ENCODE measurements at places on chromosomes 12 and 14.

GRCh38 chr12:130642856-130643255, 73.2 kb downstream of the RIMBP2 start:
- no peak for DNase-seq

GRCh38 chr12:70960484-70960883, 39.9 kb upstream of the PTPRR start:
- DNase-seq: no peak

DNA sequence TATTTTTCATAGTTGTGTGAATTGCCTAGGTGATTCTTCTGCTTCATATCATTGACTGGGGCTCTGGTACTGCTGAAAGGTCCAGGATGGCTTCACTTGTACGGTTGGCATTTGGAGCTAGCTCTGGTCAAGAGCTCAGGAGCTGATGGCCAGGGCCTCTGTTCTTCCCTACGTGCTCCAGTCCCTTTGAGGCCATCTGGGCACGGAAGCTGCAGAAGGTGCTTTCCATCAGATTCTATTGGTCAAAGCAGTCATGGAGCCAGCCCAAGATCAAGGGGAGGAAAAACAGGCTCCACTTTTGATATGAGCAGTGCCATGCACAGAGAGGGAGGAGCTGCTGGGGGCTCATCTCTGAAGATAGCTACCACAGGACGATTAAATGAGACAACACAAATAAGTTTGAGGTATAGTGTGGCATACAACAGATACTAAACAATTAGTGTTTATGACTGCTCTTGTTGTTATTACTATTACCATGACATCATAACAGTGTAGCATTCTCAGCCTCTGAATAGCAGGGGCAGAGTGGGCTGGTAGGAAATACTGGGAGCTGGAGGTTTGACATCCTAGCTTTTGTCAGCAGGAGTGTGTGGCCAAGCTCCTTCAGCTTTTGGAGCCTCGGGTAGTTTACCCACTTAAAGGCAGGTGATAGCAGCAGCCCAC, 10.4 kb downstream of the KRT83 start:
- no peak for DNase-seq

GRCh38 chr12:89834676-89835075, 126.0 kb upstream of the ATP2B1 start:
- DNase-seq: no peak

DNA sequence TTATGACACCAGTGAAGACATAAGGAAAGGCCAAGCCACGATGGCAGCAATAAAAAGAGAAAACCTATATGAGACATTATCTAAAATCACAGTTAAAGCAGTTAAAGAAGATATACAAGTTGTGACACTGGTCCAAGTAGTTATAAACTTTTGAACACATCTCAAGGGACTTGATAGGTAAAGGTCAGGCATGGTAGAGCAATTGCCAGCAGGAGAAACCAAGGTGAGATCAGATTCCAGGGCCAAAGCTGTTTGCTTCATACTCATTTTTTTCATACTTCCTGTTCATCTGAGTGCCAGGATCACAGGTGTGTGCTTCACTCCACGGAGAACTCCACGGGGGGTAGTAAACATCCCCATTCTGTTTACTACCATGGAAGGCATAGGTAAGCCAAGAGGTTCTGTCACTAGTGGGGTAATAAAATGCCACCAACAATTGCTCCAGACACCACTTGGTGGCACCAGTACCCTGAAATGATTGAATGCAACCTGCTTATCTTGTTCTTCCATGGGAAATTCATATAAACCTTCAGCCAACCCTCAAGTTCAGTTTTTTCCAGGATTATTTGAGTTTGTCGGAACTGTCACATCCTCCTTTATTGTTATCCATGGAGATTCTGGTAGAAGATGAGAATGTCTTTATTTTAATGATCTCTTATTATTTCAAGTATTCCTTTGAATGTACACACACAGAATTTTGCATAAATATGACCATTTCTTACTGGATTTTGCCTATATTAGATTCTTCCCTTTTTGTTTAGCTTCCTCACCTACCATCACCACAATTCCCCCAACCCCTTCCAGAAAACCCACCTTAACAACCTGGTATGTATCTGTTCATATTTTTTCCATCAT, 59.2 kb upstream of the TSPAN8 start:
- no peak for DNase-seq

DNA sequence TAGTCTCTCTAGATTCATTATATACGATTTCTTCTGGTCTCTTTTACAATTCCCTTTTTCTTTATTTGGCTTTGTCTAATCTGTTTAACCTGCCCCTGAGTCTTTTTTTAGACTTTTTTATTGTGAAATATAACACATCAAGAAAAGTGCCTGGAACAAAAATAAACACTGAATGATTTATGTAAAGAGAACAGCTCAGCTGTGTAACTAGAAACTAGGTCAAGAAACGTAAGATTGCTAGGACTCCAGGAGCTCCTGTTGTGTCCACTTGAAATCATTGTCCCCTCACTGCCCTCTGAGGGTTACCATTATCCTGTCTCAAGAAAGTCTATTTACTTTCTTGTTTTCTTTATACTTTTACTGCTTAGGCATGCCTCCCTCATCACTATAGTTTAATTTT, 23.1 kb downstream of the EXD2 start:
- DNase-seq: no peak

GRCh38 chr12:29617407-29617803, 119.9 kb upstream of the OVCH1 start:
- DNase-seq: no peak

- DNase-seq: no peak
Observed at GRCh38 chr14:74348241-74348734, at the start of gene VRTN. VRTN (plus strand) TSS chr14:74348471; CDS start chr14:74356784, 8,313 bp downstream.

DNA sequence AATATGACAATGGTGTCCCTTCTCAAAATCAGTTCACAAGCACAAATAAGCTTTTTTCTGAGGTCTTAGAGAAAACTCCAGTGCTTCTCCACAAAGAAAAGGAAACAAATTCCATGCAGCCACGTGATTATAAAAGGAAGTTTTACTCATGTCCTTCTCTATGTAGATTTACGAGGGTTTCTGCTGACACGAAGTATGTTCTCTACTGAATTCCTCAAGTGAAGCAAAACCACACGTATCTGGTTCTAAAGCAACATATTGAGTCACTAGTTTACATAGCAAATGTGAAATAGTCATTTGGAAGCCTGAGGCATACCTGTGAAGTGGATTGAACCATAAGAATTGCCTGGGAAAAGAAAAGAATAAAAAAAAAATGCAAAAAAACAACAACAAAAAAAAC, 31.9 kb downstream of the BMP4 start:
- DNase-seq: no peak

- DNase-seq: no peak
Observed at GRCh38 chr12:88308825-88309224, 166.7 kb downstream of the TMTC3 start.

GRCh38 chr12:7144414-7145120, 14.4 kb downstream of the CLSTN3 start:
- no peak for DNase-seq

DNA sequence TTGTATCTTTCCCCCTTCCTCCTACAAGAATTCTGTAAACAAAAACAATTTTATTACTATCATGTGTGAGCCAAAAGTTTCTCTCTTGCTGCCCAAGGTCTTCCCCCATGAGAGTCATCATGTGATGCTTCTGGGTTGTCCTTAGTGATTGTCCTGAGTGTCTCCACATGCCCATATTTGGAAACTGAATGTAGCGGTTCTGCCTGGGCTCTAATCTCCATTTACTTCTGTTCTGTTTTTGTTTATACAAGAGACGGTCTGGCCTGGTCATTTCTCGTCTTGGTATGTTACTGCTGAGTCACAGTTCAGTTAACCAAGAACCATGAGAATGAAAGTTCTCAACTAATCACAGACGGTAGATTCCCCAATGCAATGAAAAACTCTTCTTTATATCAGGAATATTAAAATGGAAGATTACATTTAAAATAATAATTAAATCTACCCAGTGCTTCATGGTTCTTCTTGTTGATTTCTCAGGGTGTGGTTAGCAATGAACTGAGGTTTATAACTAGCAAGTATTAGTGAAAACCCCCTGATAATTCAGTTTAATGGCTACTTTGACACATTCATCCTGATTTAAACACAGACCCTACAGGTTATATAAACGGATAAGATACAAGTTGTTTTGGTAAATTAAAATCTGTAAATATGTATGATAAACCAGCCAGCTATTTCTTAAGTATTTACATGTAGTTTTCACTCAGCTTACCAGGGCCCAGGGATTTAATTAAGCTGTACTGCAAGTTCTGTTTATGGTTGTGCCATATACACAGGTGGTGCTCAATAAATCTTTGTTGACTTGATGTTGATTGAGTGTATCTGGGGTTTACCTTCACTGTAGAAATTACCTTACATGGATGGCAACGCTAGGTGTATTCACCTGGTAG, 81.1 kb downstream of the PELI2 start:
- DNase-seq: no peak

DNA sequence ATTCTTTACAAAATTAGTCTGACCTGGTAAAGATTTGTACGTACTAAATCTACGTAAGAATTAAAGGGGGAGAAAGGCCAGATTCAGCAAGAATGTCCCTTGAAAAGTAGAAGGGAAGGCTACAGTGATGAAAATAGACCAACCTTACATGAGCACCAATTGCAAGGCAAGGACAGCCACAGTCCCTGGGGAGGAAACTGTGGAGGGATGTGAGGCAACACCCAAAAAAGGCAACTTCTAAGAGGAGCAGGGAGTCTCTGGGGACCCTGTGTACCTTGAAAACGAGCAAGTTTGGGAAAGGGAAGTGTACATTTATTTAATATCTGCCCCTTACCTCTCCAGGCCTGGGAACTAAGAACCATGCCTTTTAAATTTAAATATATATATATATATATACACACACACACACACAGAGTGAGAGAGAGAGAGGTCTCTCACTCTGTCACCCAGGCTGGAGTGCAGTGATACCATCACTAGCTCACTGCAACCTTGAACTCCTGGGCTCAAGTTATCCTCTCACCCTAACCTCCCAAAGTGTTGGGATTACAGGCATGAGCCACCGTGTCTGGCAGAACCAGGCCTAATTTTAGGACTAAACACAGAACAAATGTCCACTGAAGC, 56.4 kb downstream of the TMCC3 start:
- no peak for DNase-seq

- DNase-seq: no peak
Observed at GRCh38 chr14:71487941-71488340, 444.3 kb upstream of the RGS6 start.

DNA sequence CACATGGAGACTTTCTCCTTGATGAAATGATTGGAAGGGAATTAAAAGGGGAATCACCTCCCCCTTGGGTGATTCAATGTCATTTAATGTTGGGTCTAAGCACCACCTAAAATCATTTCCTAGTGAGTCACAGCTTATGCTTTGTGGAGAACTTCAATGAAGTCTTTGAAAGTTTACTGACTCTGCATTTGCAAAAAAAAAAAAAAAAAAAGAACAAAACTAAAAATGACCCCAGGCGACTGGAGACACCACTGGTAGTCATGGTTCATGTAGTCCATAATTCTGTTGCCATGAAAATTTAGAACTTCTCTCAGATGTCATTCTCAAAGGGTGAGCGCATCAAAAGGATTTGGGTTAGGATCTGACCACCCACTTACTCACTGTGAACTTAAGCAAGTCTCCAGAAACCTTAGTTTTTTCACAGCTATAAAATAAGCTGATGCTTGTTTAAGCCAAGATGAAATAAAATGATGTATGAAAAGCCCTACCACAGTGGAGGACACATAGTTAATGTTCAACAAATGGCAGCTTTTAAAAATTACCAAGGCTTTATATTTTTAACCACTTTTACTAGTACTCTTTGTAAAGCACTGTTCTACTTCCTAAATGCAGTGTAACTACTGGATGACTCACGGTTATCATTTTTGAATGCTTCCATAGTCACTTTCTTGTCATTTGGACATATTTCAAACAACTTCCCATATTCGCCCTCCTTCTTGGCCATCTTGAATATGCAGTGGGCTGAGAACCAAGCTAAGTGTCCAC, 18.1 kb upstream of the KSR2 start:
- DNase-seq: no peak

GRCh38 chr12:104720339-104721038, 237.6 kb downstream of the SLC41A2 start:
- peak; percentile 33 for DNase-seq

GRCh38 chr14:106120101-106120500, 593.7 kb downstream of the TMEM121 start:
- no peak for DNase-seq

GRCh38 chr14:31090883-31091764, 64.9 kb upstream of the STRN3 start:
- no peak for DNase-seq

- DNase-seq: no peak
Observed at GRCh38 chr14:73743431-73743931, 29.3 kb upstream of the PNMA1 start.

GRCh38 chr12:129328235-129328634, 475.0 kb downstream of the GLT1D1 start:
- no peak for DNase-seq

DNA sequence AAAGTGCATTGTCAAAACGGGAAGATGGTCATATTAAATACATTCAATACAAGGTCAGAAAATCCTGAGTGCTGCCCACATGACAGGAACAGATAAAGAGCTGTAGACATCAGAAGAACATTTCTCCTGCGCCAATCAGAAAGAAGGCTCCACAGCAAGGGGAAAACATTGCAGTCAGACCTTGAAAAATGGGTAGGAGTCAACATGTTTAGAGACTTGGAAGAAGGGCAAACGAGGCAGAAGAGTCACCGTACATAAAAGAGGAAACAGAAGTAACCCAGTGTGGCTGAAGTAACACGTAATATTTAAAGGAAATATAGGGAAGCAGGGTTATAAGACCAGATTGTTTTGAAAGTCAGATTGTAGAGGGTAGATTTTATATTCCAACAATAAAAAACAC, 11.9 kb downstream of the SPPL3 start:
- no peak for DNase-seq

- no peak for DNase-seq
Observed at GRCh38 chr14:59305231-59305630, 116.8 kb downstream of the DAAM1 start.

DNA sequence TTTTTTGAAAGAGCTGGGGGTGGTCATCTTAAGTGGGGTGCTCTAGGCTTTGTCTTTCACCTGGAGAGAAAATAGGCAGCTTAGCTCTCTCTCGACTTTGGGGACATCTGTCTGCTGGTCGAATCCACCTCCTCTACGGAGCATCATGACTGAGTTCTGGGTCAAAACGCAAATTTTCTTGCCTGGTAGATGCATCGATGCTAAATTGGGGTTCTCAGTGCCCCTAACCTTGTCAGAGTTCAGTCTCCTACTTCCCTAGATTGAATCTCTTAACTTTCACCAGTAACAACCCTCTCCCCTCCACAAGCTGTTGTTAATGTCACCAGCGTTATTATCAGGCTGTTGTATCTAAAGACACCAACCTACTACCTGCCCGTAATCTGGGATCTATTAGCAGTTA, 682 bp downstream of the FLRT2 start:
- no peak for DNase-seq

- DNase-seq: no peak
Observed at GRCh38 chr12:120688527-120689071, 1.6 kb downstream of the MLEC start.

GRCh38 chr12:107029081-107029480, 42.1 kb upstream of the MTERF2 start:
- DNase-seq: no peak

DNA sequence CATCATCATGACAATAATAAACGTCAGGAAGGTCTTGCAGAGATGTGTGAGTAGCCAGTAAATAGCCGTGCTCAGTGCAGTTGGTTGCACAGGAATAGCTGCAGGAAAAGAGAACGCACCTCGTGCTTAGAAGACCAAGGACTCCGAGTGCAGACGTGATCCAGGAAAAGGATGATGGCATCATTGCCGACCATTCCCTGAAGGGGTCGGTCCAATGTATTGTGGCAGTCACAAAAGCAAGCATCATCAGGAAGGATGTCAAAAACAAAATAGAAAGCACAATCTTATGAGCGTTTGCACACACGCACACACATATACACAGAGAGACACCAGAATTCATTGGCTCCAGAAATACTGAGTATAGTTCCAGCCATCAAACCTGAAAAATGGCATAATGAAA, 12.8 kb downstream of the DUSP6 start:
- DNase-seq: no peak
